ENCODE measurements at places on chromosomes 7 and 10.

DNA sequence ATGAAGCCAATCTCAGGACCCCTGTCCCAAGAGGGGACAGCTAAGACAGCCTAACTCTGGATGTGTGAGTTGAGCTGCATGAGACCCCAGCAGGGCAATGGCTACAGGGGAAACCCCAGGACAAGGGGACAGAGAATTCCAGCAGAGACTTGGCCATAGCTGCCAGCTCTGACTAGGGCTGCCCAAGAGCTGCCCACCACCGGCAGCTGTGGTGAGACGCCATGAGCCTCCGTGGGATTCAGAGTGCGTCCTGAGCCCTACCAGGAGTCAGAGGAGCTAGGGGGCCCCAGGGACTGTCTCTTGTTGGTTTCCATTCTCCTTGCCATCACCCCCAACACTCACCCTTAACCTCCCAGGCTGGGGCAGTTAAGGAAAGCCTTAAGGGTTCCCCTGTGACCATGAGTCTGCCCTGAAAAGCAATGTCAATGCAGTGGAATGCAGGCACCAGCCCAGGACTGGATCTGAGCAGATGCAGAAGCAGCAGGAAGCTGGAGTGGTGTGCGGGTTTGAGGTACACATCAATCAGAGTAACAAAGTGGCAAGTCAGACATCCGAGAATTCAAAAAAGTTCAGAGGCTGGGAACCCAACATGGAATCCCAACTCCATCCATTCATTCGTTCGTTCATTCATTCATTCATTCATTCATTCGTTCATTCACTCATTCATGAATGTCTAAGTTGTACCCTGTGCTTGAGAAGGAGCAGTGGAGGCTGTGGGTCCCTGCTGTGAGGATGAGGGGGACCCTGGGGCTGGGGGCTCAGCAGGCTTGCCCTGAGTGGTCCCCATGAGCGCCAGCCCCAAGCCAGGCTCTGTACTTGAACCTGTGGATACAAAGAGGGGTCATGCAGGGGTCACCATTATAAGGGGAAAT is 52.9 kb downstream of the C10orf120 start:
- DNase-seq: no peak

GRCh38 chr10:132941640-132942051 is 724 bp downstream of the CFAP46 start:
- DNase-seq: no peak

DNA sequence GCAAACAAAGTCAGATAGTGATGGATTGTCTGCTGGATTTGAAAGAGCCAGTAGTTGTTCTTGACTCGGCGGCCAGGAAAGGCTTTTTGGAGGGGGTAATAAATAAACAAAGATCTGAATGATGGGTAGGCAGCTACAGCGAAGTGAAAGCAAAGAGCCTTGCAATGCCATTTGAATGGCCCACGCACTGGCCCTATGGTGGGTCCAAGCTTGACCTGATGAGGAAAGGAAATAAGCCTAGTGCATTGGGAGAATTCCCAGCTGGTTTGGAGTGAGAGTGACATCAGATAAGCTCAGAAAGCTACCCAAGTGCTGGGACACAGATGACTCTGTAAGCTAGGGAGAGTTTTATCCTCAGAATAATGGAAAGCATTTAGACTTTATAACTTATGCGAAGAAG is 365.2 kb downstream of the PLXDC2 start:
- DNase-seq: no peak

- DNase-seq: no peak
Observed at GRCh38 chr10:8361510-8361844, 307.0 kb downstream of the GATA3 start.

DNA sequence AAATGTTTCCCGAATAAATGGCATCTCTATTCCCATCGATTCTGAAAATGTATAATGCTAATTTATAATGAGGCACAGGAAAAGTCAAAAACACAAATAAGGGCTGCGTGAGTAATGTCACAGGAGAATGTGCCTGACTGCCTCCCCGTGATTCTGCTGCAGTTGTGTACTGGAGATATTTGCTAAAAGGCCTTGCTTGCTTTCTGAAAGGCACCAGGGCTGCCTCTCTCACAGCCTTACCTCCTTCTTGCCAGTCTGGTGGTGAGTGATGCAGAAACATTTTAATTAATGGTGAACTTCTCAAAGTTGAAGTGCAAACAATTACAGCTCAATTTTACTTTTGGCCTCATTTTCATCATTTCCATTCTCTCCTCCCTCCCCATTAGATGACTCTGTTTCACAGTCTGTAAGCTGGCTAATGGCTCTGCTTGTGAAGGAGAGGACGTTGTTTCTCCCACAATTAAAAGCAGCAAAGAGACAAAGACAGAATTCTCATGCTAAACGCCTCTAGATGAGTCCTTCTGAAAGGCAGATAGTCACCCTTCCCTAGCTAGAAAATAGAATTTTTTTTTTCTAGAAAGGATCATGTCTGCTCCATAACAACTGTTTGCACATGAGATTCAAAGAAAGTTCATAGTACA is 377.6 kb downstream of the MDFIC start:
- no peak for DNase-seq

All from activated CD4-positive, alpha-beta T cell treated with anti-CD3 and anti-CD28 coated beads, Interleukin-2, amount 10 ng/mL, durations not matched to agents 7 days and 5 days (primary cell).